ENCODE measurements at places on chromosomes 7 and 10.

DNA sequence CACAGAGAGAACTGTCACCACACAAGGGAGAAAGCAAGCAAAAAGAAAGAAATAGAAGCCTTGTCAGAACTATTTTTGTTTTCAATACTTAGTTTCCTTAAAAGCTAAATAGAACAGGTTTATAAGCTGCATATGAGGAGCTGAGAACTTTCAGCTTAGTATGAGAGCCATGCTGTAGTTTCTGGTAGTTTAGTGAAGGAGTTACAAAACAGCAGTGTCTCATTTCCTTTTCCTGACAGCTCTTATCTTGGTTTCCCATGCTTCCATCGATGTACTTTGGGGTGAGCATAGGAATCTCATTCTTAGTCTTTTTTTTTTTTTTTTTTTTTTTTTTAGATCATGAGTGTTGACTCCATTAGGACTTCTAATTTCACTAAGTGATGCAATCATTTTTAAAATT, 8.6 kb upstream of the CHRM2 start:
- DNase-seq = no peak

GRCh38 chr7:25028370-25029021, 48.5 kb upstream of the OSBPL3 start:
- DNase-seq = no peak

DNA sequence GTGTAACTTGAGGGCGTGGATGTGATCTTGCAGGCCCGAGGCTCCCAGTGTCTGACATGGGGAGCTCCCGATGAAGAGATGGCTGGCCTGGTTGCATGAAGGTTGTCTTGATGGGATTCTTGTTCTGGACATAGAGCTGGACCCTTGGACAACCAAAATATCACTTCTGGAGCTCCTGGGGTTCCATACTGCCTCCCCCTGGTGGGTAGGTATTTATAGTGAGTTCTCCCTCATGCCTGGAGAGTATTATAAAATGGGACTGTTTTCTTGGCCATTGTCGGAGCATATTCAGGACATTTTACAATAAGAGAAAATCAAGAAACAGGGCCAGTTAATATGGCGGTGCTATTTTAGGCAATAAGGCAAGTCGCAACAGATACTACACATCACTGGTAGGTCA, 32.6 kb upstream of the GIMAP8 start:
- DNase-seq = no peak

- no peak for DNase-seq
These were observed 87.3 kb upstream of the STEAP1B start for GRCh38 chr7:22587322-22587721.

- DNase-seq = no peak
These were observed 29.1 kb upstream of the EPC1 start for GRCh38 chr10:32376097-32376496.

- no peak for DNase-seq
These were observed 35.4 kb upstream of the COL13A1 start for GRCh38 chr10:69766161-69766910.

DNA sequence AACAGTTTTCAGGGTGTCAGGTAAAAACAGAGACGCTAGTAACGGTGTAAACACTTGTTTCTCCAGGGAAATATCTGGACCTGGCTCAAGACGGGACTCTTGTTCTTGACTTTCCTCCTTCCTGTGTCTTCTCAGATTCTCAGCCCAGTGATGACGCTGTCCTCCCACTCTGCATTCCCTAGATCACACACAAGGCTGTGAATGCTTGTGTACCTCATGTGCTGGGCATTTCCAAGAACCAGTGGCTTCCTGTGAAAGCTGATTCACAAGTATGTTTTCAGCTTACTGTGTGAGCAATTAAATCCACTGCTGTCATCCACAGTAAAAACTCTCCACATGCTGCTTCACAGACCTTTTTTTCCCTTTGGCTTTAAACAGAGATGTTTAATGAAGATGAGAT, 193.8 kb upstream of the DPP6 start:
- no peak for DNase-seq

DNA sequence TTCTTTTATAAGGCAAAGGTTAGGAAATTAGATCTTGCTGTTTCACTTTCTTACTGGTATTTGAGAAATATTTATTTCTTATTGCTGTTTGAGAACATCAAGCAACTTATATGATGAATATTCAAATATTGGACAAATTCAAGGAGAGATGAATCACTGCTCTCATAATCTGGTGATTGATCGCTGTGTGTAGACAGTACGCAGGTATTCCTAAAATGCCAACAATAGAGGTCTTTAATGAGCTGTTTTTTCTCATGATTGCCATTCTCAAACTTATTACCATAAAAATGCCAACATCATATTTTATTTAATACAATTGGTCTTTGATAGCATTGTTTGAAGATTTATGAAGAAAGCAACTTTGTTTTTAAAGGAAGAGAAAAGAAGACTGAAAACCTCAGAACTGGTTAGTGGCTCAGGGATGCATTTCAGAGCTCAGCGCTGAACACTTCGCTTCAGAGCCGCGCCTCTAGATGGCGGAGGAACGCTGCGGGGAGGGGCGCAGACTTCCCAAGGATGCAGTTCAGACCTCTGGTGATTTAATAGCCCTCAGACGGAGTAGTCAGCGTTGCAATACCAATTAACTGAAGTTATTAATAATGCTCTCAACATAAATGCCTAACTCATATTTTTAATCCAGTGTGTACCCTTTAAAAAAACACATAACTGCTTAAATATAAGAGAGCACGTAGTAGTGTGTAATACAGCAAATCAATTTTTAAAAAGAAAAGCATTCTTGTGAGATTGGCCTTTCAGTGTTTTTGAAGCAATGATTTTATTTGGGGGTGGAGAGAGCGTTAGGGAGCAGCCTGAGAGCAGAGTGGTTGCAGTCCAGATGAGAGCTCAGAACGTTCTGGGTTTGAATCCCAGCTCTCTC, 38.5 kb upstream of the STEAP4 start:
- DNase-seq = no peak

DNA sequence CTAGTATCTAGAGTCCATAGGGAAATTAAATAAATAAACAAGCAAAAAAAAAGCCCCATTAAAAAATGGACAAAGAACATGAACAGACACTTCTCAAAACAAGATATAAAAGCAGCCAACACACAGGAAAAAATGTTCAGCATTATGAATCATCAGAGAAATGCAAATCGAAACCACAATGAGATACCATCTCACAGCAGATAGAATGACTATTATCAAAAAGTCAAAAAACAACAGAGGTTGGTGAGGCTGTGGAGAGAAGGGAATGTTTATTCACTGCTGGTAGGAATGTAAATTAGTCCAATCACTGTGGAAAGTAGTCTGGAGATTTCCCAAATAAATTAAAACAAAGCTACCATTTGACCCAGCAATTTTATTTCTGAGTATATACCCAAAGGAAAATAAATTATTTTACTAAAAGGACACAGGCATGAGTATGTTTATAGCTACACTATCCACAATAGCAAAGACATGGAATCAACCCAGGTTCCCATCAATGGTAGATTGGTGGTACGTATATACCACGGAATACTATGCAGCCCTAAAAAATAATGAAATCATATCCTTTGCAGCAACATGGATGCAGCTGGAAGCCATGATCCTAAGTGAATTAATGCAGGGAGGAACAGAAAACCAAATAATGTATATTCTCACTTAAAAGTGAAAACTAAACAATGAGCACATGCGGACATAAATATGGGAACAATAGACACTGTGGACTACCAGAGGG, 366.5 kb upstream of the SEMA3C start:
- no peak for DNase-seq

- DNase-seq = no peak
These were observed 533.3 kb upstream of the GHITM start for GRCh38 chr10:83605783-83606630.

- no peak for DNase-seq
These were observed 74.3 kb upstream of the TOMM7 start for GRCh38 chr7:22896917-22897316.

- no peak for DNase-seq
These were observed 77.0 kb downstream of the PFKFB3 start for GRCh38 chr10:6279540-6280267.

GRCh38 chr7:42274053-42274452, 37.0 kb upstream of the GLI3 start:
- no peak for DNase-seq

DNA sequence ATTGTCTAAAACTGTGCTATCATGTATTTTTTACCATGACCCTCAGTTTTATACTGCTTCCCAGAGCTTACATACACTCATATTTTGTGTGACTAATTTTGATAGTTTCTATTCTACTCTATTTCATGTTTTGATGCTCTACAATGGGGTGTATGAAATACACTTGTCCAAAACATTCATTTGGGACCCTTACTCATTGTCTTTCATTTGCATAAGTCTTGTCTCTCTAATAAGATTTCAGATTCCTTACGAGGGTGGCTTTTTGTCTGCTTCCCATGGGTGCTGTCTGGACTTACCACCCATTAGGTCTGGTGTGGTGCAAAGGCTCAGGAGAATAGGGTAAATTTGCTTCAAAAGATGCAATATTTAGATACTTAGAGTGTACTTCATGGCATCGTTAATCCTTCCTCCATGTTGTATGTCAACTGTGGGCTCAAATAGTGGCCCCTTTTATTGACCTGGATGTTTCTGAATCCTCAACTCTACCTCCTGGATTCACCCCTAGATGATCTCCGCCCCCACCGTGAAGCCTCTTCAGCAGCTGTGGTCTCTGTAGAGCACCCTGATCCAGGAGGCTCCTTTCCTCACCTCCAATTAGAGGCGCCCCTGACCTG, 3.6 kb upstream of the GIMAP5 start:
- DNase-seq = no peak

GRCh38 chr7:142669074-142669654, 80.1 kb upstream of the PRSS1 start:
- DNase-seq = no peak

- no peak for DNase-seq
These were observed 51.1 kb downstream of the CPEB3 start for GRCh38 chr10:92239600-92240288.

DNA sequence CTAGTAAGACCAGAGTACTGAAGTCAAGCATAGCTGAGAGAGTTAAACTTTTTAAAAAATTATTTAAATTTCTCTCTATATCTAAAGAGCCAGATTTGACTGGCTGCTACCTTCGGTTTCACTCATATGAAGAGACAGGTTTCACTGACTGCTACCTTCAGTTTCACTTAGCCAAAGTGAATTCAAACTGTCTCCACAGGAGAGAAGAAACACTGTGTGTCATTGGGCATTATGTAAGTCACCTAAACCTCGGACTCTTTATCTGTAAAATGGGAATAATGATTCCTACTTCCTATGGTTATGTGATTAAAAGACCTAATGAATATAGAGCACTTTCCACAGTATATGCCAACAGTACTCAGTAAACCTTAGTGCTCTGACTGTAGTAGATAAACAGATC, 41.6 kb upstream of the MET start:
- no peak for DNase-seq

DNA sequence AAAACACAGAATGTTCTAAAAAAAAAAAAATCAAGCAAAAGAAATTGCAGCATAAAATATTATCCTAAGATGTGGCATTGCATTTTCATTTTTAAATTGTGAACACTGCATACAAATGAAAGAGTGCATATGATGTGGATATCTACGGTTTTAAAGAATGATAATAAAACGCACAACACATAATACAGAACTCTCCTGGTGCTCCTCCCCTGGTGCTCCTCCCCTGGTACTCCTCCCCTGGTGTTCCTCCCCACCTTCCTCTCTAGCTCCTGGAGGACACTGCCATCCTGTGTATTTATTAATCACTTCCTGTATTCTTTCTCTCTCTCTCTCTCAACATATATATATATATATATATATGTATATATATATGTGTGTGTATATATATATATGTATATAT, 100.1 kb downstream of the SLC37A3 start:
- DNase-seq = no peak

DNA sequence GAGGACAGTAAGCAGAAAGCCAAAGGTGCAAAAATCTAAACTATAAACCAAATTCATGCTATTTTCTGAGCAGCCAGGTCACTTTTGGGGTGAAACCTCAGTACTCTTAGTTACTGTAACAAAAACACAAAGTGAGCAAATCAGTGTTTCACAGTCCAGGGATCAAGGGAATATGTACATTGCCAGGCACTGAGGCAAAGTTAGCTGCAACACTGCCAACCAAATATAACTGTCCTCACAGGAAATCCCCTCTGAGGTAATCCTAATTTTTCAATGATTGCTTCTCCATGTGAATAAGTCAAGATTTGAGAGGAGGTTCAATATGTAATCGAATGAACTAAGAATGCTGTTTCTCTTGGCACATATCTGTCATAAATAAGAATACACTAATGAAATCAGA, 229.7 kb downstream of the TSPAN12 start:
- DNase-seq = no peak

- DNase-seq = no peak
These were observed 533.9 kb downstream of the TCERG1L start for GRCh38 chr10:130777507-130778165.

DNA sequence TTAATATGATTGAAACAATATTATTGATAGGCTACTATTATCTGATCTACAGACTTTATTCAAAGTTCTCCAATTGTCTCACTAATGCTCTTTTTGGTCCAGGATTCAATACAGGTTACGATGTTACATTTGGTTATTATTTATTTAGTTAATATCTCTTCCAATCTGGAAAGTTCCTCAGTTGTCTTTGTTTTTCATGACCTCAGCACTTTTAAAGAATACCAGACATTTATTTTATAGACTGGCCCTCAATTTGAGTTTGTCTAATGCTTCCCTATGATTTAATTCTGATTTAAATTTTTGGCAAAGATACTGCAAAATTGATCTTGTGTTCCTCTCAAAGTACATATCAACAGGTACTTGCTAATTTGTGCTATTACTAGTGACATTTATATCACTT, 937.4 kb downstream of the KCNMA1 start:
- DNase-seq = no peak

- DNase-seq = no peak
These were observed 994 bp upstream of the CYP51A1 start for GRCh38 chr7:92135052-92135889.

GRCh38 chr7:77580762-77581350, 43.8 kb downstream of the PTPN12 start:
- no peak for DNase-seq

GRCh38 chr10:75021379-75022249, 89.8 kb upstream of the SAMD8 start:
- DNase-seq = no peak

DNA sequence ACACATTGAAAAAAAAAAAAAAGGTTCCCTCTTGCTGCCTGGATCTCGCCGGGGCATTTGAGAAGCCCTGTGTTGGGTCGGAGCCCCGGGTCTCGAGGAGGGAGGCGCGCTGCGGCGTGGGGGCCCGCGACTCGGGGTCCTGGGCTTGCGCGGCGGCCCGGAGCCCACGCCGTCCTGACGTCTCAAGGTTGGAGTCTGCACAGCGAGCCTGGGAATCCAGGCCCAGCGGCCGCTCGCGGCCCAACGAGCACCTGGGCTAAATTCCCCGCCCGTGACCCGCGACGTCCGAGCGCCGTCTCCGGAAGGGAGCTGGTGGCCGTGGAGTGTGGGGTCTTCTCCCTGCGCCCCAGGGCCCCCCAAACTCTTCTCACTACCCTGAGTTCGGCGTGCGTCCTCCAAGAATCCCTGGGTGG, 1.4 kb upstream of the CTBP2 start:
- DNase-seq = no peak

GRCh38 chr7:130880668-130881067, 146.7 kb upstream of the KLF14 start:
- DNase-seq = no peak
